Hematopoietic multipotent progenitor cell treated with erythropoietin and hydrocortisone succinate and interleukin-3 and kit ligand, for 6 days (in vitro differentiated cells): ENCODE measurements at places on chromosomes 13 and 19.

DNA sequence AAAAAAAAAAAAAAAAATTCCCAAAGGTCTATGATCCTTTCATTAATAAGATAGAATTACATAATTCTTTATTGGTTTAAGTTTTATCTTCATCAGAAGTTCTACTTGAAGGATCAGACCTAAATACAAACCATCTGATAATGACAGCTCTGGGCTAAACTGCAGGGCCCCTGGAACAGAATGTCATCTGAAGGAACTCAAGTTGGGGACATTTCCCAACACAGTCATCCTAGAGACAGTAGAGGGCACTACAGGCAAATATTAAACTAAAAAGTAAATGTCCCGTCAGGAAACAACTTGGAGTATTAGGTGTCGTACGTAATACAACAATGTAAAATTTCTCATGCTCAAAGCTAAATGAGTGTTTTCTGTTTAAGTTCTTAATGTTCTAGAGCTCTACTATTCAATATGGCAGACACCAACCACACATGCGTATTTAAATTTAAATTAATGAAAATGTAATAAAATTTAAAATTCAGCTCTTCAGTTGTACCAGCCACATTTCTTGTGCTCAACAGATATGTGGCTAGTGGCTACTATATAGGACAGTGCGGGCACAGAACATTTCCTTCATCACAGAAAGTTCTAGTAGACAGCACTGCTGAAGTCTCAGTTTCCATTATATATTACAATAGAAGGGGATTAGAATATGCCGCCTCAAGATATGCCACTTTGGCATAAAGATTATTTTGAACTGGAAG is 21.8 kb upstream of the NAXD start:
- DNase-seq: peak; percentile 89

DNA sequence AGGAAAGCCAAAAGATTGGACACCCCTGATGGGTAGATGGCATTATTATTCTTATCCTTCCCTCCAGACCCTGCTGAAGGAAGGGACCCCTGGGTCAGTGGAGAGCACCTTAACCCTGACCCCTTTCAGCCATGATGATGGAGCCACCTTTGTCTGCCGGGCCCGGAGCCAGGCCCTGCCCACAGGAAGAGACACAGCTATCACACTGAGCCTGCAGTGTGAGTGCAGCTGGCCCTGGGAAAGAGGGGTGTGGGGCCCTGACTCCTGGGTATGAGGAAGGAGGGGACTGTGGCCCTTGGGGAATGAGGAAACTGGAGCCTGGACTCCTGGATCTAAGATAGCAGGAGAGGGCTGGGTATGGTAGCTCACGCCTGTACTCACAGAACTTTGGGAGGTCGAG is 2.7 kb downstream of the KIRREL2 start:
- DNase-seq: no peak

DNA sequence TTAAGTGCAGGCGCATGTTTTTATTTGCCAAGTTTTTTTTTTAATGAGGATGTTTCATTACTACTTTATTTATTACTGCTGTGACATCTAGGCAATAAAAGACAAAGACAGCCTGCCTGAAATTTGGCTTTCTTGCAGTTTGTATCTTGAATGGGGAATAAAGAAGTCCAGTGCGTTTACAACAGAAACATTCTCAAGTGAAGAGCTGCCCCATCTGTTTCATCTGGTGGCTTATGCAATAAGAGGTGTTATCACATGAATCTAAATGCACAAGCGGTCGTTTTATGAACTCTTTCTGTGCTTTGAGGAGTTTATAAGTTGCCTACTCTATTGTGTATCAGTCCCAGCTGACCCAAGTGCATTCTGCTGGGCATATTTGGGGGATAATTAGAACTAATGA is 12.6 kb upstream of the MAB21L1 start:
- DNase-seq: peak; percentile 30

DNA sequence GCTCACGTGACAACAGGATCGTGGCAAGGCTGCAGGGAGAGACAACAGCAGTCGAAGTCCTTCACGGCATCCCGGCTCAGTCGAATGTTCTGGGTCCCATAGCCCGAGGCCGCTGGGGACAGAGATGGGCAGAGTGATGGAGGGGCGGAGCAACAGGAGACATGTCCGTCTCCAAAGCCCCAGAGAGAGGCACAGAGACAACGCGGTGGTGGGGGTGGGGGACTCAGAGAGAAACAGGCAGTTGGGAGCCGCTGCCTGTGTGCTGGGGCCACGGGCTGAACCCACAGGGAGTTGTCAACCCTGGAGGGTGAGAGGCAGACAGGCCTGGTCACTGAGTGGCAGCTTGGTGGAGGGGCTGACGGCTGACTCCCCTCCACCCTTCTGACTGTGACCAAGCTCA is 20.4 kb downstream of the NOSIP start:
- no peak for DNase-seq

- DNase-seq: no peak
These were observed 183.7 kb upstream of the SPRY2 start for GRCh38 chr13:80524447-80525215.

DNA sequence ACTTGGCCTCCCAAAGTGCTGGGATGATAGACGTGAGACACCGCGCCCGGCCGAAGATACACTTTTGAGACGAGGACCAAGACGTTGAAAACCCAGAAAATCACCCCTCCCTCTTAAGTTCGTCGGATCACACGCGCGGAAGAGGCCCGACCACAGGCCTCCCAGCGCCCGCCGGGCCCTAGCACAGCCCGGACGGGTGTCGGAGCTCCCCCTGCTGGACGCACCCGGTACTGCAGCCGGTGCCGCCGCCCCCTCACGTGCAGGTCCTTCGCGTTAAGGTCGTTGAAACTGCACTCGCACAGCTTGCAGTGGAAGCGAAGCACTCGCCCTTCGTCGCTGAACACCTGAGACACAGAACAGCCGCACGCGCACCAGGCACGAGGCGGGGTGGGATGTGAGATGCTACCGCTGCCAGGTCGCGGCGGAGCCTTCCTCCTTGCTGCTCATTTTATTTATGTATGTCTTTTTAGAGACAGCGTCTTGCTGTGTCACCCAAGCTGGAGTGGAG is 35.7 kb upstream of the MATK start:
- peak; percentile 71 for DNase-seq

- DNase-seq: no peak
These were observed 1582.0 kb upstream of the PCDH20 start for GRCh38 chr13:62997696-62998095.

- peak; percentile 79 for DNase-seq
These were observed 60.6 kb downstream of the NDFIP2 start for GRCh38 chr13:79541426-79542049.

GRCh38 chr19:10193790-10194499 is 808 bp downstream of the DNMT1 start:
- peak; percentile 50 for DNase-seq

GRCh38 chr19:33564836-33565338 is 43.3 kb upstream of the PEPD start:
- DNase-seq: no peak

DNA sequence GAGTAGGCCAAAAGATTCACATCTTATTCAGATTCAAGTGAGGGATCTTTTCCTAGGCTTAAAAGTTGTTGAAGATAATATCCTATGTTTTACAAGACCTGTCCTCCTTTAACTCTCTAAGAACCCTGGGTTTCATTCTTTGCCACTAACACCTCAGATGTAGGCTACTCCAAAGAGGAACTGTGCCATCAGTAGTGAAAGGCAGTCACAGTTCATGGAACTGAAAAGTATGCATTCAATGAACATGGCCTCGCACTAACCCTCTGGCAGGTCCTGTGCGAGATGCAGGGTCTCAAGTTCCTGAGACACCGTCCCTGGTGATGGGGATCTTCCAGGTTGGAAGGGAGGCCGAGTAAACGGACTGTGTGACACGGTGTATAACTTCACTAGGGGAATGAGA is 4.3 kb downstream of the LGALS14 start:
- DNase-seq: no peak

DNA sequence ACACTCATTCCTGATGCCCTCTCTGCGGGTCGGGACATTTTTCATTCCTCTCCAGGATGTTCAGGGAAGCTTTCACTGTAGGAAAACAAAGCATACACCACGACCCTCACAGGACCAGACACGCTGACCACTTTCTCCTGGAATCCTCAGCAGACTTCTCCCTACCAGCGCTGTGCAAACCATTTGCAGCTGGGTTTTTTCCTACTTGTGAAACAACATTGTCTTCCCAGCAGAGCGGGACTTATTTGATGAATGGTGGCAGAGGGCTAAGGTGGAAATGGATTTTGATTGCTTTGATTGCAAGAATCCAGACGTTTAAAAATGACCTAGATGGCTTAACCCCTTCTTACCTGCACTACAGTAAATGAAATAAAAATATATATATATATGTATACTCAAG is 265.9 kb downstream of the TBC1D4 start:
- no peak for DNase-seq

- no peak for DNase-seq
These were observed 38.3 kb downstream of the NDFIP2 start for GRCh38 chr13:79519255-79519654.

- no peak for DNase-seq
These were observed 695 bp upstream of the PRR36 start for GRCh38 chr19:7874897-7875273.

DNA sequence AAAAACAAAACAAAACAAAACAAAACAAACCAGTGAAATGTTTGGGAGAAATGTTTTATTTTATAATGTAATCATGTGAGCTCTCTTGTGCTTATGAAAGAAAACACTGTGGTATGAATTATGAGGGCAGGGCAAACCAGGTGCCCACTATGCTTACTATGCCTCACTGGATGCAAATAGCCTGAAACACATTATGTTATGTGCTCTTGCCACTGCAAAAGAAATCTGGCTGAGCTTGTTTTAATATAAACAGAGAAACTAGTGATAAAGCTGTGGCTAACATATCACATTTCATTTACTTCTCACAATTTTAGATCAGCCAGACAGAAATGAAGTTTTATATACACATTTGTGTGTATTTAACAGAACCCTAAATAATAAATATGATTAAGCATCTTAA is 8.7 kb upstream of the NBEA start:
- DNase-seq: no peak

GRCh38 chr19:11486661-11487503 is 6.0 kb upstream of the ELAVL3 start:
- DNase-seq: no peak

- no peak for DNase-seq
These were observed at the start of gene SLC7A10 for GRCh38 chr19:33225458-33225926. Gene SLC7A10, minus strand, starts transcription at chr19:33225850. Its CDS starts 147 bp downstream, at chr19:33225703.

DNA sequence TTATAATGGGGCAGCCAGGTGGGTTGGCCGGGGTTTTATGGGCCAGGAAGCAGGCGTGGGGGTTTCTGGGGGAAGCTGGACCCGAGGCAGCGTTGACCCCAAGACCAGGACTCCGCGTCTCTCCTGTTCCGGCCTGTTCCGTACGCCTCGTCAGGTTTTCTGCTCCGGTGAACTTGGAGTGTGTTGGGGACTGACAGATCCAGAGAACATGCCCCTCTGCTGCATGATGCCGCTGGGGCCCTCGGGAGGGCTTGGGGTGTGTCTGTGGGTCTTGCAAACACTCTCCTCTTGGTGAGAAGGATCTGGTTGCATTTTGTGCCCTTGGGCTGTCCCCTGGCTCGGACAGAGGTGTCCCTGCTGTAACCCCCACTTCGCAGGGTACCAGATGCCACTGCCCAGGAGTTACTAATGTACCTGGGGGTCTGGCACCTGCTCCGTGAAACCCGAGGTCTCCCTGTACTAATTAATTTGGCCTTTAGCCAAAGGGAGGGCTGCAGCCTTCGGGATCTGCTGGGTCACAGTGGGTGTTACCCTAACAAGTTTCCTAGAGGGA is 15.6 kb downstream of the KDM4B start:
- DNase-seq: no peak

- no peak for DNase-seq
These were observed 30.7 kb upstream of the POMP start for GRCh38 chr13:28628241-28628640.

GRCh38 chr13:49806126-49806536 is 13.6 kb upstream of the KPNA3 start:
- no peak for DNase-seq

GRCh38 chr13:98706446-98707110 is 45.9 kb downstream of the SLC15A1 start:
- DNase-seq: no peak
